ENCODE measurements at places on chromosomes 6 and 20.

DNA sequence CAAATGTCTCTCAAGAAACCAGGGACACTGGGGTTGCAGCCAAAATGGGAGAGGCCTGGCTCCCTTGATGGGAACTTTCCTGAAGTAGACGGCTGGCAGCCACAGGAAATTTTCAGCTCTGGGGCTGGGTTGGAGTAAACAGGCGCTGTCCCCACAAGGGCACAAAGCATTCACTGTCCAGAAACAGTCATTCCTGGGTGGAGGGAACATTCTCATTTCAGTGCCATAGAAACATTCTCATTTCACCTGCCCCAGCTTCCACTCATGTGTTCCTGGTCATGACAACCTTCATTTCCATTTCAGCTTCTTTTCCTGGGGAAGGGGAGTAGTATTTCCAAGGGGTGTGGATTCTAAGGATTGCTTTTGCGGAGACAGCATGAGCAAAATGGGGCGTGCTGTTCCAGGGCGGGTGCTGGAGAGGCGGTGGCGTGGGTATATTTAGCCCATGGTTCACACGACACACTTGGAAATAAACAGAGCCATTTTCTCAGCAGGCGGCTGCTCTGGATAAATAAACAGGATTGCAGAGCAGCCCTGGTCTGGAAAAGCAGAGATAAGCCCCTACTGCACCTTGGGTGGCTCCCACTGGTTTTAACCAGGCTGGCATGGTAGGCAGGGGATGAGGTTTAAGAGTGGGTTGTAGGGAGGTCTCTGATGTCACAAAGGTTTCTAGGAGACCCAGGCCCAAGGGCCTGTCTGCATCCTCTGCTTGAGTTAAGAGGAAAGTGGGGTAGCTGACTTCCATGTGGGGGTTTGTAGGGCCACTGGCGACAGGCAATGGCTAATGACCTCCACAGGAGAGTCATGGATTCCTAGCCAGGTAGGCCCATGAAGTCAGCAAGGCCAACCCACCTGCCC is 32.9 kb downstream of the COX4I2 start:
- no peak for DNase-seq

- DNase-seq: no peak
These were observed 11.6 kb upstream of the NTSR1 start for GRCh38 chr20:62696989-62697388.

DNA sequence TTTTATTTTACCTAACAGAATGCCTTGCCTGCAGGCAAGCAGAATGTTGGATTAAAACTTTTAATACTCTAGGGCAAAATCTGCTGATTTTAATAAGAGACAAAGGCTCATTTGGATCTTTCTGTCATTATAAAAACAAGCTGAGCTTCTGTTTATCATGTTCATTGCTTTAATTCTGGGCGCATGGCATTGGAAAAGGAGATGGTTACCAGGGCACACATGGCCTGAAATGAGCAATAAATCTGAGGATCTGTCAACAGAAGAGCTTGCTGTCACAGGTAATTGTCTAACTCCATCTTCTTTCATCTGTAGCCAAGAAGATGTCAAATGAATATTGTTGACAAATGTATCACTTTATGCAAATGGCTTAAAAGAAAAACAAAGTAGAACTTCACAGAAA is 439.6 kb downstream of the DOK5 start:
- no peak for DNase-seq

- no peak for DNase-seq
These were observed 46.8 kb downstream of the CEP43 start for GRCh38 chr6:167045828-167046580.

Data from Jurkat, Clone E6-1 (cell line).